ENCODE measurements at places on chromosomes 12 and 14.

DNA sequence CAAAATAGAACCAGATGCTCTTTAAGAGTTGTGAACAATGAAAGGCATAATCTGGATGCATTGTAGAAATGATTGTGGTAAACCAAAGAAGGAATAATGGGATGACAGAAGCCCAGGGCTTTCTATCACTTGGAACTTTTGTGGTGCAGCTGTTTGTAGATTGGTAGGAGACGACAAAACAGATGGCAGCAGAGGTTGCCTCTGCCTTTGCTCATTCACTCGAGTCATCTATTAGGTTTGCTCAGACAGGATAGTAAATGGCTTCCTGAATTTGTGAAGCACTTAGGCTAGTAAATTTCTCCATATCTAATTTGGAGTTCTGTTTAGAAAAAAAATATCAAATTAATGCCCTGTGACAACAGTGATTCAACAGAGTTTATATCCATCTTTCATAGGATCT, 78.4 kb downstream of the FGD4 start:
- no peak for DNase-seq

GRCh38 chr12:58818546-58818945, 101.8 kb downstream of the LRIG3 start:
- no peak for DNase-seq

GRCh38 chr12:2691345-2692071, 103.3 kb upstream of the FKBP4 start:
- peak; percentile 4 for DNase-seq

- DNase-seq: no peak
Measured at GRCh38 chr14:88987516-88987915, 163.1 kb downstream of the TTC8 start.

- peak; percentile 17 for DNase-seq
Measured at GRCh38 chr12:120902846-120903411, 1.2 kb downstream of the SPPL3 start.

GRCh38 chr14:105527381-105527825, 1.0 kb downstream of the TMEM121 start:
- no peak for DNase-seq

- DNase-seq: no peak
Measured at GRCh38 chr12:55789893-55790292, 27.6 kb downstream of the SARNP start.

- DNase-seq: no peak
Measured at GRCh38 chr12:122413516-122414404, 8.7 kb downstream of the CLIP1 start.

- no peak for DNase-seq
Measured at GRCh38 chr12:109735051-109735521, 21.5 kb downstream of the FAM222A start.

DNA sequence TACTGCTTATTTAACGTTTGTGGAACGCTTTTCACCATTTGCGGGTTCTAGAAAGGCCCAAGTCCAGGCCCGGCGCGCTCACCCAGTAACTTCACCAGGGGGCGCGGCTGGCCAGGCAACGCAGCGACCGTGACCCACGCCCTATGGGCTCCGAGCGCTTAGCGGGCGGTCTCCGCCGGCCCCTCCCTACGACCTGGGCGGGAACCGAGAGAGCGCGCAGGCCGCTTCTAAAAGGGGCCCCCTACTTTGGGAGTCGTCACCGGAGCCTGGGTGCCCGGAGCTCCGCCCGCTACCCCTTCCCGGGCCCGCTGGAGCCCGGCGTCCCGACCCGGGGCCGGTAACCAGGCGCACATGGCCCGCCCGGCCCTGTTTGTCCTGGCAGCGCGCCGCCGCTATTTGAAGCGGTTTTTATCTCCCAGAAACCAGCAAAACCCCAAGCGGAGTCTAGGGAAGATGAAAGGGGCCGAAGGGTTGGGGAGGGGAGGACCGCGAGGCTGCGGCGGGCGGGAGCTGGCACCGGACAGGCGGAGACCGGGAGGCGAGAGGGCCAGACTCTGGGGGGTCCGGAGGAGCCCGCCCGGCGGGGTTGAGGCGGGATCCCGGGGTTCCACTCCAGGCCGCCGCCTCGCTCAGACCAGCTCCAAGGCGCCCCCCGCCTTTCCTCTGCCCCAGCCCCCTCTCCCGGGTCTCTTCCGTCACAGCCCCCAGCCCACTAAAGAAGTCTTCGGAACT, 3.5 kb upstream of the AAAS start:
- peak; percentile 92 for DNase-seq

- DNase-seq: peak; percentile 81
Measured at GRCh38 chr12:69534389-69534822, 50.9 kb upstream of the CCT2 start.

GRCh38 chr14:91742621-91743304, 10.9 kb upstream of the CATSPERB start:
- DNase-seq: no peak

GRCh38 chr12:123031171-123031845, 50.8 kb downstream of the ARL6IP4 start:
- no peak for DNase-seq

DNA sequence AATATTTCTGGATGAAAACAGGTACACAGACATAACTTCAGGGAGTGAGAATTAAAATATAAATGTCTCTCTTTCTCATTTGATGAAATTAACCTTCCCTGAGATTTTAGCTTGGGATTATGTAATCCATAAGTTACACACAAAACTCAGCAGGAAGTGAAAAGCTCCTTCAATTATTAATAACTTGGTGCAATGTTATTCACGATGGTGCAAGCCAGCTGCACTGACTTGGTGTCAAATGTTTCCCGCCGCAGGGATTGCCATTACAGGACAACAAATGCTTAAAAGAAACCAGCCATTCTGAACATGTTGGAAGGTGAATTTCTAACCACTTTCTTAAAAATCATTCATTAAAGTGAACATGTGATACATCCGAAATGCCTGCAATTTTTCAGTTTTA, 250.4 kb downstream of the FOXN3 start:
- DNase-seq: no peak

GRCh38 chr12:122740351-122740750, 9.7 kb upstream of the HCAR1 start:
- no peak for DNase-seq

DNA sequence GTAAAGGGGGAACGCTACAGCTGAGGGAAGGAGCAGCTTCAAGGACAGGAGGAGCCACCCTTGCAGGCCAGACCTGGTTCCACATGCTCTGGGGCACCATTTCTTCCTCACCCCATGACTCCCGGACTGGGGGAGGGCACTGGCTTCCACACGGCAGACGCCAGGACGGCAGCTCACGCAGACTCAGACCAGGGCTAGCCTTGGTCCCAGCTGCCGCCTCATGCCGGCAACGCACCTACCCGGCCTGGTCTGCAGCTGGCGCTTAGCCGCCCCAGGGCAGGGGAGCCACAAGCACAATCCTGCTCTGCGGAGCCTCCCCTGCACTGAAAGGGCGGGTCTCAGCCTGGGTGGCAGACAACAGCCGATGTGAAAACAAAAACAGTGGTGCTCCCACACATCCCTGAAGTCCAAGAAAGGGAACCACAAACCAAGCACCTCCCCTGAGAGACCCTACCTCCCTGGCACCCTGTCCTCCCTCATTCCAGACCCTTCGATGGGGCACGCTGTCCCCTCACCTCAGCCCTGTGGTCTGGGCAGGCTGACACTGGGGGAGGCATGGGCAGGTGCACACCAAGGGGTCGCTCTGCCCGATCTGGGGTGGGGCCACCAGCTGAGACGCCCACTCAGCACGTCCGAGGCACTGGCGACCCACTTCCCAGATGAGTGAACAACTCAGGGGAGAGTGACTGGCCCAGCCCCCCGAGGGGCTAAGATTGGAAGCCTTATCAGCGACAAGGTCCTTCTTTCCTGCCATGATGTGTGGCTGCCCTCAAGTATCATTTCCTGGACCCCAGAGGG, 65.0 kb downstream of the CHGA start:
- DNase-seq: no peak

DNA sequence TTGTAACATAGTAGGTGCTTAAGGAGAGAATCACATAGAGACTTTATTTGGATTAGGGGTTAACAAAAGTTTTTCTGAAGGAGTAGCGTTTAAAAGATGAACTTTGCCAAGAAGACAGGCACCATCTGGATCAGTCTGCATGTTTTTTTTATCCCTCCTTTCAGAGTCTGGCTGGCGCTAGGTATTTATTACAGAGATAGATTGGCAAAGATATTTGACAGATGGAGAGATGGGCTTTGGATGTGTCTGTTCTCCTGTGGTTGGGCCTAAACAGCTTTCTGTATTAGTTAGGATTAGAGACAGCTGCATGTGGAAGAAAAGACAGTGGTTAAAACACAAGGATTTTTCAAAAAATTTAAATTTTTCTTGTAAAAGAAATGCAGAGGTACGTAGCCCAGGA, 133.9 kb downstream of the C12orf75 start:
- DNase-seq: no peak

DNA sequence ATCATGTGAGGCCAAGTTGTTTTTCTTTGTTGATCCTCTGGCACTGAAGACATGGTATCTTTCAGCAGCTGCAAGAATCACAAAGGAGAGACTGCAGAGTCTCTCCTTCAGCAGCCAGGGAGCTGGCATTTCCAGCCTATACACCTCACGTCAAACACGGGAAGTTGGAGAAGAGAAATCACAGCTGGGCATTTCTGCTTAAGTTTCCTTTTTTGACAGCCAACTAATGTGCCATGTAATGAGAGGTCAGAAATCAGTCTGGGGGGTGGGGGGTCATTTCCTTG, 28.3 kb downstream of the PHLDA1 start:
- peak; percentile 12 for DNase-seq

DNA sequence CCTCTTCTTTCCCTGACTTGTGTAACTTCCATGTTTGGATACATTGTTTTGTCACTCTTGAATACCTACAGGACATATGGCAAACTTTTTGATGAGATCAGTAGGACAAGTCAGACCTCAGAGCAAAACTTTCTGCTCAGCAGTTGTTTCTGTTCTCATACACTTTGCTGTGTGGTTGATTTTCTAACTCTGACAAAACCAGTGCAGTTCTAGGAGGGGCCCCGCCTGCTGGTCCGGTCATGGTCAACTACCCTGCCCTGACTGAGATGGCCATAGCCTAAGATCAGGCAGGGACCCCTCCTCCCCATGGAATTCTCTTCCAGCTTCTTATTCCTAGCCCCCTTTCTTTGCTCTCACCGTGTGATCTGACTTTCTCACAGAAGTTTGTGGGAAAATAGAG, 92.8 kb downstream of the OTOGL start:
- DNase-seq: no peak

- no peak for DNase-seq
Measured at GRCh38 chr12:92070864-92071445, 74.7 kb downstream of the BTG1 start.

DNA sequence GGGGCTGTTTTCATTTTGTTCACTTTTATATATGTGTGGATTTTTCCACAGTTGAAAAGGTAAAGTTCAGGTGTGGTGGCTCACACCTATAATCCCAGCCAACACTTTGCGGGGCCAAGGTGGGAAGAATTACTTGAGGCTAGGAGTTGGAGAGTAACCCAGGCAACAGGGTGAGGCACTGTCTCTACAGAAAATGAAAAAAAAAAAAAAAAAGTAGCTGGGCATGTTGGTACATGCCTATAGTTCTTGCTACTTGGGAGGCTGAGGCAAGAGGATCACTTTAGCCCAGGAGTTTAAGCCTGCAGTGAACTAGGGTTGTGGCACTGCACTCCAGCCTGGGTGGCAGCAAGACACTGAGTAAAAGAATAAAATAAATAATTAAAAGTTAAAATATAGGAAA, 326.5 kb downstream of the NAV3 start:
- DNase-seq: no peak

GRCh38 chr12:58443273-58443980, 476.9 kb downstream of the LRIG3 start:
- DNase-seq: peak; percentile 73

All from dermis blood vessel endothelial cell (primary cell).